Gastroesophageal sphincter (tissue), 4 donors: ENCODE measurements at places on chromosomes 1 and 21. TPM values are rescaled to one million over a fixed set of nuclear protein-coding genes. Genes with fewer than 3 reads are reported as not detected.
A peak's percentile ranks its signal among the peaks of the same experiment; 100 is the strongest.

- ATAC-seq, result no peak
Measured at GRCh38 chr1:152912900-152913299, 4.6 kb downstream of the IVL start.

DNA sequence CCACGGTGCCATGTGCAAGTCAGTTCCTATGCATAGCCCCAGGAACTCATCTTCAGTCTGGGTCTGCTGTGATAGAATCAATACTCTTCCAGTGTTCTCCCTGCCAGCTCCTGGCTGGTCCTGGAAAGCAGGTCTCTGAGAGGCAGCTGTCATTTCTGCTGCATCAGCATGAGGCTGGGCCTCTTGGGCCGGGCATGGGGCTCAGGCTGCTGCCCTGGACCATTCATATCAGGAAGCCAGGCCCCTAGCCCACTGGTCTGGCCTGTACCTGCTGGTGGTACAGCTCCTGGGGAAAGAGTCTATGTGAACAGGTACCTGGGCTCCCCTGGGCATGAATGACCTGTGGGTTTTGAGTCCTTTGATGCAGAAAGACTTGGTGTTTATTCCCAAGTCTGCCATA lies 173.6 kb upstream of the CSF3R start:
- no peak for ATAC-seq

DNA sequence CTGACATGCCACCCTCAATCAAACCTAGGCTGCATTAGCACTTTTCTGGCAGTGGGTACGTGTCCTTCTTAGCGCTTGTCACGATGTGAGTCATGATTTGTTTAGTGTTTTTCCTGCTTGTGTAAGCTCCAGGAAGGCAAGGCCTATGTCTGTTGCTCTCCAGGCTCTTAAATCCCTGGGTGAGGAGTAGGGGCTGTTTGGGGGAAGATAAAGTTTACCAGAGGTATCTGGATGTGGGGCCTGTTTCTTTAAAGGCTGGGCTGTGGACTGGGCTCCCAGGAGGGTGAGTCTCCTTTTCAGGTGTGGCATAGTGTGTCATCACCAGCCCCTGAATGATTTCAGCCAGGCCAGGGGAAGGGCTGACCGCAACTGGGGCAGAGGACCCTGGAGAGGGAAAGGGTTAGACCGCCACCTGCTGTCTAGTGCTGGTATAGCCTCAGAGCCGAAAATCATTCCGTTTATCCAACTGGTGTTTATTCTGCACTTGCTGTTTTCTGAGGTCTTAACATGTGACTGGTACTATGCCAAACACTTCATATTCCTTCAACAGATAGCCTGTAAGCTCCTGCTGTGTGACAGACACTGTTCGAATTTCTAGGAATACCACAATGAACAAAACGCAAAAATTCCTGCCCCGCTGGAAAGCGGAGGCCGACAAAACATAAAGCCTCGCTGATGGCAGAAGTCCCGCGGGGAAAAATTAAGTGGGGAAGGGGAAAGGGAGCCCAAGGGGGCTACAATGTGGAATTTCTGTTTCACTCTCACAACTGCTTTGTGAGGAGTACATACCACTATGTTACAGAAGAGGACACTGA lies 9.7 kb downstream of the SERINC2 start:
- peak; percentile 76 for ATAC-seq

- no peak for ATAC-seq
Measured at GRCh38 chr1:202203238-202204039, 9.8 kb downstream of the LGR6 start.

DNA sequence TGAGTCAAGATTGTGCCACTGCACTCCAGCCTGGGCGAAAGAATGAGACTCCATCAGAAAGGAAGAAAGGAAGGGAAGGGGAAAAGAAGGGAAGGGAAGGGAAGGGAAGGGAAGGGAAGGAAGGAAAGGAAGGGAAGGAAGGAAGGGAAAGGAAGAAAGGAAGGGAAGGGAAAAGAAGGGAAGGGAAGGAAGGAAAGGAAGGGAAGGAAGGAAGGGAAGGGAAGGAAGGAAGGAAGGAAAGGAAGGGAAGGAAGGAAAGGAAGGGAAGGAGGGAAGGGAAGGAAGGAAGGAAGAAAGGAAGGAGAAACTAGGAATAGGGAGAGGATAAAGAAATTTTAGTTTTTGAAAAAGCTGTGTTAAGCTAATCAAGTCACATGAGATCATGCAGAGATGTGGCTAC lies 33.4 kb upstream of the NID1 start:
- no peak for ATAC-seq

- no peak for ATAC-seq
Measured at GRCh38 chr21:15809065-15809464, 79.3 kb downstream of the USP25 start.

GRCh38 chr1:176101951-176102642 lies 105.0 kb downstream of the COP1 start:
- ATAC-seq, result no peak

GRCh38 chr1:235213752-235214151 lies 52.7 kb upstream of the RBM34 start:
- ATAC-seq, result no peak

- peak; percentile 52 for ATAC-seq
Measured at GRCh38 chr1:118113261-118113660, 71.8 kb downstream of the SPAG17 start.

The CAPZA1 gene
- 87.9 TPM for total RNA-seq

The RXFP4 gene
- total RNA-seq, result not detected

The CRYBG2 gene
- total RNA-seq, result 2.7 TPM

The SERTAD4 gene
- 2.9 TPM for total RNA-seq
